ENCODE measurements at places on chromosomes 4 and X.
A peak's percentile ranks its signal among the peaks of the same experiment; 100 is the strongest.

- DNase-seq: no peak
These were observed 85.8 kb downstream of the DCLK2 start for GRCh38 chr4:150164055-150164454.

GRCh38 chr4:186203406-186203805 is 12.0 kb downstream of the CYP4V2 start:
- no peak for DNase-seq

GRCh38 chrX:78066110-78066509 is 37.9 kb upstream of the PGK1 start:
- DNase-seq: no peak

DNA sequence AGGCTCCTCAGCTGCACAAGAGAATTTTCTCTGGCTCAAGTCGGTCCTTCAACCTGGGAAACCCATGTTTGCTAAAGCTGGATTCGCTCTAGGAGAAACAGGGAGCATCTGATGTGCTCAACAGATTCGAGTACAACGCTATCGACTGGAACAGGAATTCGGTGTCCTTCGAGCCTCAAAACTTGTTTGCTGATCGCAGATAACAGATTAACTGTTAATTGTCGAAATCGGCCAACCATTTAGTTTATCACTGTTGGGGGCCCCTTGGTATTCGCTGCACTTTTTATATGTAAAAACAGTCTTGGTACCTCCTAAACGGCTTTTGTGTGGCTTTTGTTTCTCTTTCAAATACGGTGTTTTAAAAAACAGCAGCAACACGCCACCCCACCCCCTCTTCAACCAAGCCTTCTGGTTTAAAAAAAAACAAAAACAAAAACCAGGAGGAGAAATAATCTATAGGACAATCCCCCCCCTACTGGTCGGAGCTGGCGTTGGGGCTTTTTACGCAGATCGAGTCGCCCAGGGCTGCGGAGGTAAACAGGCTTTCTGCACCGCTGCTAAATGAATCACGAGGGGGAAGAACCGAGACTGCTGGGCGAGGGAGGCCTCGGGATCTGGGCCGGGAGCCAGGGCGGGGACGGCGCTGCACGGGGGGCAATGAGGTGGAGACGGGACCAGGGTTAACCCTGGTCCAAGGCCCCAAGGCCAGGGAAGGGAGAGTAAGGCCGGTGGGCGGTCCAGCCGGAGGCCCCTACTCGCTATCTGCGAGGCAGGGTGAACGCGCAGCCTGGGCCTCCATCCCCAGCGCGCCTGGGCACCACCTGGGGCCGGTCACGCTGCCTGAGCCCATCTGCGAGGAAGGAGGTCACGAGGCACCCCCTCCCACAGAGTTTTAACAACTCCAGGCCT is 71.7 kb upstream of the BCOR start:
- DNase-seq: peak; percentile 82

GRCh38 chr4:3475041-3475712 is 12.1 kb downstream of the DOK7 start:
- no peak for DNase-seq

- DNase-seq: no peak
These were observed 298.0 kb upstream of the FAT1 start for GRCh38 chr4:187021436-187022205.

DNA sequence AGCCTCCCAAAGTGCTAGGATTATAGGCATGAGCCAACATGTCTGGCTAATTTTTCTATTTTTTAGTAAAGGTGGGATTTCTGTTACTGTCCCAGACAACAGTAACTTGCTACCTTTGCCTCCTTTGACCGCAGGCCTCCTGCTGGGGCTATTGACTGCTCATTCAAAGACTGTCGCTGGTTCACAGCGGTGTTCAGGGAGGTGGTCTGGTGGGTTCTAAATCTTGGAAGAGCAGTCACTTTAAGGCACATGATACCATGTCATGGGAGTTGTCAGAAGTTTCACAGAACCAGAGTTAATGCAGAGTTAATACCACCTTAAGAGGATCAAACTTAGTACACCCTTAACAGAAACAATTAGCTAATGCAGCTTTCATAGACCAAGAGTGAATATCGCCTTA is 3.8 kb downstream of the ASMT start:
- DNase-seq: no peak

- no peak for DNase-seq
These were observed 113.4 kb upstream of the FAM241A start for GRCh38 chr4:112031712-112032328.

GRCh38 chr4:39635023-39635422 is 3.6 kb downstream of the SMIM14 start:
- no peak for DNase-seq

- no peak for DNase-seq
These were observed 10.5 kb downstream of the ACSL1 start for GRCh38 chr4:184815046-184815877.

DNA sequence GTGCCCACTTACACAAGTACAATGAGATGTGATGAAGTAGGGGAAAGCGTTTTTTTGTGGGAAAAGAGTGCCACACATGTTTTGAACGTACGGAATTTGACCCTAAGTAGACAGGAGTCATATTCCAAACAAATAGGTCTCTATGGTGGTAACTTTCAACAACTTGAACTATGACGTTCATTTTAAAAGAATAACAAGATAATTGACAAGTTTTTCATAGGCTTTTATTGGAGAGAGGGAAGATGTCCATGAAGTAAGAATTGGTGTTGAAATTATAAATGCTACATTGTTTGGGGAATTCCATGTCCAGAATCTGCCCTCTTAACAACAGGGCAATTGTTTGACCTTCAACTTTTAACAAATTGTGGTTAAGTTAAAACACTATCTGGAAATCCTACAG is 126.5 kb downstream of the GASK1B start:
- DNase-seq: no peak

DNA sequence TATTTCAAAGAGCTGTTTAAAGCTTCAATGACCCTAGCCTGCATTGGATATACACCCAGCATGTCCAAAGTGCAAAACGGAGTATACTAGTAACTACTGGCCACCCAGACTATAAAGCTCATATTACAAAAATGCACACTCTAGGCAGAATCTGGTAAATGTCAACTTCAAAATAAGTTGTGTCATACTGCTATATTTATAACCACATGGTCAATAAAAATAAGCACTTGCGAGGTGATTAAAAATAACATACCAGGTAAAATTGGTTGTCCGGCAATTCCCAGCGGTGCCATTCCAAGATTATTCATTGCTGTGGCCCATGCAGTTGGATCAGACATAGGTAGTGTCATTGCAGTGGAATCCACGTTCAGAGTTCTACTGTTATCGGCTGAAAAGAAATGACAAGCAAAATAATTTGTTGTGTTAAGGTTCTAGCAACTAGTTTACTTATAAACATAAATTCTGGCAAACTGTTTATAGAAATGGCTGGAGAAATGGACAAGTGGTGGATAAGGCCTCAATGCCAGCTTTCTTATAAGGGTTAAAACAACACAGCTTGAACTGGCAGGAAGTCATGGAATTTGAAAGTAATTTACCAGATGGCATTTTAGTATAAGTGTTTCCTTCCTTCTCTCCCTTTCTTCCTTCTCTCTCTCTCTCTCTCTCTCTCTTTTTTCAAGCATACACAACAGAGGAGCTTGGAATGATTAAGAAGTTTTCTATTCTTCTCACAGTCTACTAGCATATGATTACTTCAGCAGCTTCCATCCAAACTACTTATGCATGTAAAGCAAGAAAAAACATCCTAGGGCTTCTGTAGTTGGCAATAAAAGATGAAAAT is 199.9 kb downstream of the ENOX2 start:
- no peak for DNase-seq

DNA sequence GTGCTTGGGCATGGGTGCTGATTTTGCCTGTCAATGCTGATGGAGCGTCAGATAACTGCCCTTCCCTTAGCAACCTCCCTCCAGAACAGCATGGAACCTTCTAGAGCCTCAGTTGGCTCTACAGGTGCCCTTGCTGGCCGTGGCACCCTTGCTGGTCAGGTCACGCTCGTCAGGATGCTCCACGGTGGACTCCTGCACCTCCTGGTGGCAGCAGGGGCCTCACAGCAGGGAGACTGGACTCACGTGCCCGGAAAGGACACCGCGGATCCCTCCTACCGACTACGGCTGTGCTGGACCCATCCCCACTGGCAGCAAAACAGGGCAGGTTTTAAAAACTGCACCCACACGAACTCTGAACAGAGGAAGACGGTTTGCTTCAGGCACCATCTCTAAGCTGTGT is 82.1 kb upstream of the AFAP1 start:
- DNase-seq: no peak

DNA sequence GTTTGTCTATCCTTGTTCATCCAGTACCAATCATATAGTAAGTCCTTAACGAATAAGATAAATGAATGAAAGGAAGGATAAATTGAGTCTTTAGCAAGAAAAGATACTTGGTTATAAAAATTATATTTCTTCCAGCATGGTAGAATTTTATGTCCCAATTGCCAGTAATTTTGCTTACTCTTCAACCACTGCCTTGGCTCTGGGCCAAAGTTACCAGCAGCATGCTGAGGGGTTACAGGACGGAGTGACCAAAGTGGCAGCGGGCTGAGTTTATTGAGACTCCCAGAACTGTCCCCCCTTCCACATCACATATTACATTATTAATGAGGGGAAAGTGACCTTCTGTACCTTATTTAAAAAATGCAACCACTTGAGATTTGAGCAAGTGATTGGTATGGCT is 121.7 kb downstream of the RASGEF1B start:
- no peak for DNase-seq

DNA sequence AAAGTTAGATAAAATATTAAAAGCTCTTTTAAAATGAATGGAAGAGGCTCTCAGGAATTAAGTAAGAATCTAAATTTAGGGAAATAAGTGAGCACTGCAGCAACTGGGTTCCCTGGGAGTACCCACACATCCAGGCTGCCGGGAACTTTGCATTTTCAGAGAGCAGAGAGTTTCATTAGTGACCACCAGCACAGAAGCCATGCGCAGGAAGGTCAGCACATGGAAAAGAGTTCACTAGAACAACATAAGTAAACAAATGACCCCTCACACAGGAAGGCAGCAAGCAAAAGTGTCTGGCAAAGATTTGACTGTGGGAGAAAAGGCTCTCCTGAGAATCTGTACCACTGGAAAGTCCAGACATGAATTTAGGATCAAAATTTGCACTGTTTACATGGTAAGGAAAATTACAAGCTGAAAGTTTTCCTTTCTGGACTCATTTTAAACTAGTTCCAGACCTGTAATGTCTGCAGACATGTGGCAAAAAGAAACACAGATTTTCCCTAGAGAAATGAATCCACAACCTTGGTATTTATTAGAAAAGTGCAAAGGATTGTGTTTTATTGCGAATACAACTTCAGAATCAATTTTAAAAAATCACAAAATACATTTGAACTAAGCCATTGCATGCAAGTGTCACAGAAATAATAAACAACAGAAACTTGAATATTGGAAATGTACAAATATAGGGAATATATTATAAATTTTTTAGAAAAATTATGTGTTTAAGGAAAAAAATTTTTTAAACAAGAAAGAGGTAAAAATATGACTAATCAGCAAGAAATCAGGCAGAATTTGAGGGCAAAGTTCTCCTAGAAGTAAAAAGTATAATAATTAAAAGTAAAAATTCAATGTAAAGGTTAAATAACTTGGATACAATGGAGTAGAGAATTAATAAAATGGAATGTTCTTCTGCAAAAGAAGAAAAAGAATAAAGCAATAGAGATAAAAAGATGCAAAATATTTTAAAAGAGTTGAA is 18.4 kb upstream of the MYOZ2 start:
- DNase-seq: no peak

- DNase-seq: no peak
These were observed 138.6 kb downstream of the HDX start for GRCh38 chrX:84363663-84364062.

DNA sequence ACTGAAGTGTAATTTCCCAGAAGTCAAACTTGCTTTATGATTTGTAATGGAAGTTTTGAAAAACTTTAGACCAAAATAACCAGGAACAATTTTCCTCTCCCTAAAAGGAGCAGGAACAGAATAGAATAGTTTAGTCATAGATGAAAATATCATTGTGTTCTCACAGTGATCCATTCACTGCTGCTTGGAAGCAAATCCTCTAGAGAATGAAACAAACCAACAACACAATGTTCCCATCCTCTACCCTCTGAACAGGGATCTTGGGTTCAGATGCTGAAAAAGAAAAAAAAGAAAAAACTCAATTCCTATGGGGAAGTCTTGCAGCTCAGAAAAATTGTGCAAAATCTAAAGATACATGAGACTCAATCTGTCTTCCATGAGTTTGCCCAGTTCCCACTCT is 12.2 kb downstream of the DSPP start:
- DNase-seq: no peak

- no peak for DNase-seq
These were observed 108.7 kb downstream of the ANAPC10 start for GRCh38 chr4:144989306-144989705.

DNA sequence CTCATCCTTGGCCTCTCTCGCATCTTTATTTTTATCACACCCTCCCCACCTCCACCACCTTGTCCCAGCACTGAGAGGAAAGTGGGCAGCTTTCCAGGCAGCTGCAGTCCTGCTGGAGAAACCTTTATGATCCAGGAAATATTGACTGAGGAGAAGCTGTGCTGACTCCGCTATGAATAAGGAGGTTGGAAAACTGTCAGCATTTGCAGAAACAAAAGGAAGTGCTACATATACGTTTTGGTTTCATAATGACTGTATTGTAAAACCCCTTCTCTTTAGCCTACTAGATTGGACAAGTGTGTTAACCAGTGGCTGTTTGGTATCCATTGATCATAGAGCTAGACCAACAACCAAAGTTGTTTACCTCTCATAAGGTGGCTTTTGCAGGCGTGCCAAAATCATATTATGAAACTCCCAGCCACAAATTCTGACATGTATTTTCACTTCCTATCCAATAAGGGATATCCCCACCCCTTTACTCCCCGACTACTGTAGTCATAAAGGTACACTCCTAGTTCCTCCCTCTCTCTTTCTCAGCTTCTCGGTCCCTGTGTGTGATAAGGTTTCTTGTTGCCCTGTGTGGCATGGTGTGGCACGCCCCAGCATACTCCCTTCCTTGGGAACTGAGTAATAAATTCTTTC is 88.4 kb downstream of the GPR143 start:
- peak; percentile 25 for DNase-seq

GRCh38 chrX:67725471-67725870 is 181.7 kb downstream of the AR start:
- DNase-seq: no peak

- no peak for DNase-seq
These were observed 88.2 kb upstream of the PPARGC1A start for GRCh38 chr4:23978002-23978401.

GRCh38 chr4:77921701-77922100 is 59.1 kb downstream of the MRPL1 start:
- no peak for DNase-seq

- DNase-seq: peak; percentile 26
These were observed 319 bp downstream of the DRP2 start for GRCh38 chrX:101219864-101220346.
